ENCODE measurements at places on chromosomes 2 and 18.

GRCh38 chr2:9592699-9593098 lies 37.1 kb upstream of the ADAM17 start:
- peak; percentile 31 for DNase-seq

GRCh38 chr2:18966131-18966530 lies 376.8 kb upstream of the NT5C1B start:
- DNase-seq: peak; percentile 82

DNA sequence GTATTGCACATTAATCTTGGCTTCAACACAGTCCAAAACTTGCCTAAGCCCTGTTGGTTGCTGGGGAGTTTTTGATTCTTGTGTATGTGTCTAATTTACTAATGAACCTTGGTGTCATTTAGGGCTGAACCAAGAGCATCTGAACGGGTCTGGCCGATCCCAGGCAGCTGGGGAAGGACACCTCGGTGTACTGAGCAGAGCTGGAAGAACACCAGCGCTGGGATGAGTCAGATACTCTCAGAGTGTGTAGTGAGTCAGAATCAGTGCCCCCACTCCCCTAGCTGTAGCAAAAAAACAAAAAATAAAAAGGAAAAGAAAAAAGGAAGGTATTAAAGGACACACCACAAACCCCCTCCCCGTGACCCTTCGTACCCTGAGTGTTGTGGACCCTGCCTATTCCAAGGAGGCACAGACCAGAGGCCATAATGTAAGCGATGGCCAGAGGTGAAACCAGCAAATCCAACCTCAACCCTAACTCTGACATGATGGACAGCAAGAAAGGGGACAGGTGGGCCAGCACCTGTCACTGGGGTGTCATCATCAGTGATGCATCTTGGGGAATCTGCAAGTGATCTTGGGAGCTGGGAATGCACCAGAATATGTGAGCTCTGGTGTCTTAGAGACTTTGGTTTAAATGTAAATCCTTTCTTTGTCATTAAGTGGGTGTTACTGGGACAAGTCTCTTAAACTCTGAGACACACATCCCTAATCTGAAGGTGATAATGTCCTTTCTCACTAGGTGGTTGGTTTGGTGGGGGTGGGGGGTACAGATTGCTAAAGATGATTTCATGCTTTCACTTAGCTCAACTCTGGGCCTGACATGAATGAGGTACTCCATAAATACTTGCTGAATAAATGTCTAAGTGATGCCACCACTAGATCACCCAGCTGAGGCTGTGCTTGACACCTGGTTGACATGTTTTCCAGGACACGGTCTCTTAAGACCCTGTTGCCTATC lies 34.2 kb upstream of the NCOA1 start:
- DNase-seq: peak; percentile 63

- no peak for DNase-seq
Observed at GRCh38 chr2:70565039-70565731, 11.6 kb upstream of the TGFA start.

GRCh38 chr18:55381277-55381676 lies 206.7 kb downstream of the TCF4 start:
- DNase-seq: peak; percentile 91

GRCh38 chr18:22296304-22296703 lies 121.4 kb downstream of the CTAGE1 start:
- DNase-seq: no peak

DNA sequence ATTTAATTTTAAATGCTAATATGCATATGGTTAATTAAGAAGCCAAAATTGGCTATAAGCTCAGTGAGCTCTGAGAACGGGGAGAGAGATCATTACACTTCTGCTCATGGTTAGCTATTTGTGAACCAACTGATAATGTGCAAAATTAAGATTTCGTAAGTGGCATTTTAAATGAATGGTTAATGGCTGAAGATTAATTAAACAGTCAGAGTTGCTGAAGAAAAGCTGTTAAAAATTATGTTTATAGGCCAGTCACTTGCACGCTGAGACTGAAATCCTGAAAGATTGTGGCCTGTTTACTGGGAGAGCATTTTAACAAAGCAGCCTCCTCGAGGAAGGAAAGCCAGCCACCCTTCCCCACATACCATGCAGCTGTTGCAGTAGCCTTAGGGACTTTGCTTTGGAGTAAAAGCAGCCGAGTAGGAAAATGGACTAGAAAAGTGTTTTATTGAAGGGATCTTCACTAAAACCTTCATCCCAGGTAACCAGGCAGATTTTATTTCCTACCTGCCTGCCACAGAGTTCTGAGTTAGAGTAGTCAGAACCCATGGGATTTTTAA lies 218.8 kb upstream of the NRP2 start:
- no peak for DNase-seq

- no peak for DNase-seq
Observed at GRCh38 chr2:8500124-8501054, 181.5 kb upstream of the ID2 start.

- no peak for DNase-seq
Observed at GRCh38 chr18:79108549-79109215, 39.5 kb downstream of the ATP9B start.

DNA sequence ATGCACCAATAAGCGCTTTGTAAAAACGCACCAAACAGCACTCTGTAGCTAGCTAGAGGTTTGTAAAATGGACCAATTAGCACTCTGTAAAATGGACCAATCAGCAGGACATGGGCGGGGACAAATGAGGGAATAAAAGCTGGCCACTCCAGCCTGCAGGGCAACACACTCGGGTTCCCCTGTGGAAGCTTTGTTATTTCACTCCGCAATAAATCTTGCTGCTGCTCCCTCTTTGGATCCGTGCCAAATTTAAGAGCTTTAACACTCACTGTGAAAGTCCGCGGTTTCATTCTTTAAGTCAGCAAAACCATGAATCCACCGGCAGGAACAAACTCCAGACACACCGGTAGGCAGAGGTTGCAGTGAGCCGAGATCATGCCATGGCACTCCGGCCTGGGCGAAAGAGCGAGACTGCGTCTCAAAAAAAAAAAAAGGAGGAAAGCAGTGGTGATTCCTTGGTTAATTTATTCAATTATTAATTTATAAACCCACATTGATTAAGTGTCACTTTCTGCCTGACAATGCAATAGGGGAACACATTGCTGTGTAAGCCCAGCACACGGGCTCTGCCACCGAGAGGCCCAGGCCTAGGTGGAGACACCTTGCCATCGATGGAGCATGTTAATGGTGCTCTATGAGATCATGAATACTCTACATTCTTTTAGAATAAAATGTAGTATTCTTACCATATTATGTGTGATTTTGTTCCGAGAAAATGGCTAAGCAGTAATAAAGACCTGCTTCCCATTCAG lies 687.6 kb upstream of the HS6ST1 start:
- DNase-seq: no peak

DNA sequence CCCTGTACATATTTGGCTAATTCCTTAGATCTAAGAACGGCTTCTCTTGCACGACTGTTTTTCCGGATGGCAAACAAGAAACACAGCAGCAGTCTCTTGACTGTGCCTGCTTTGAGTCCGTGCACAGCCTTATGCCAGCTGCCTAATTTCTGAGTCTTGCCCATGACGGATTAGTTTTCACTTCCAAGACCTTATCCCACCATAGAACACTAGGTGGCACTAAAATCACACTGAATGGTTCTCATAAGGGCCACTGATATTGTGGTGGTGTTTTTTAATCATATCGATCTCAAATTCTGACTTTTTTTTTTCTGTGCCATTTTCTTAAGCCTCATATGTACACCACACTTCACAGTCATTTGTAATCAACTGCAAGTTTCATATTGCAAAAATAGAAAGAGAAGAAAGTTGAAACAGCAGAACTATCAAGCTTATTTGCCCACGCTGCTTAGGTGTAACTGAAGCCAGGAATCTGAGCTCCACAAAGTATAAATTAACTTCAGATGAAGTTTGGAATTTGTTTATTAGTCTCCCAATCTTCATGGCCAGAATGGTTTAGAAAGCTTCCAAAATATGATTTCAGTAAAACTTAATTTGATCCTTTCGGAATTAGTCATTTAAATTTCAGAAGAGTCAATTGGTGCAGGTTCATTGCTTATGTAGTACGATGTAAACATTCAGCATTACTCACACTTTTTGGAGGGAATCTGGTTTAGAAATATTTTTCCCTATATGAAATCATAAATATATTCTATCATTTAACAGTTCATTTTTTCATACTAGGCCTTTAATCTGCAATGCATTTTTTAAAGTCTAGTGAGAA lies 45.5 kb upstream of the SCN7A start:
- peak; percentile 71 for DNase-seq
